ENCODE measurements at places on chromosomes 6 and 20. TPM values are rescaled to one million over a fixed set of nuclear protein-coding genes. Genes with fewer than 3 reads are reported as not detected.

The RSPH4A gene
- total RNA-seq: 0.28 TPM

The IL17A gene
- 0.63 TPM for total RNA-seq

The GPX5 gene
- not detected for total RNA-seq

The ZNF831 gene
- total RNA-seq: 6.9 TPM

The LKAAEAR1 gene
- total RNA-seq: 0.29 TPM

The SYCP2L gene
- not detected for total RNA-seq

The PHACTR3 gene
- not detected for total RNA-seq

The FRK gene
- total RNA-seq: 0.07 TPM

The ZFP64 gene
- total RNA-seq: 11.6 TPM

The CSNK2B gene
- total RNA-seq: 323 TPM

The MICB gene
- total RNA-seq: 21.9 TPM

The ZNF165 gene
- total RNA-seq: 1.9 TPM

The CST1 gene
- total RNA-seq: not detected

The RHAG gene
- total RNA-seq: not detected

The CALHM4 gene
- not detected for total RNA-seq

The FAM210B gene
- 6.7 TPM for total RNA-seq
